ENCODE measurements at places on chromosomes 13 and 19. TPM values are rescaled to one million over a fixed set of nuclear protein-coding genes. Genes with fewer than 3 reads are reported as not detected.

GRCh38 chr19:17398902-17399527 lies 5.0 kb upstream of the CCDC194 start:
- DNase-seq: no peak

Gene SLC25A41
- total RNA-seq: 0.30 TPM

DNA sequence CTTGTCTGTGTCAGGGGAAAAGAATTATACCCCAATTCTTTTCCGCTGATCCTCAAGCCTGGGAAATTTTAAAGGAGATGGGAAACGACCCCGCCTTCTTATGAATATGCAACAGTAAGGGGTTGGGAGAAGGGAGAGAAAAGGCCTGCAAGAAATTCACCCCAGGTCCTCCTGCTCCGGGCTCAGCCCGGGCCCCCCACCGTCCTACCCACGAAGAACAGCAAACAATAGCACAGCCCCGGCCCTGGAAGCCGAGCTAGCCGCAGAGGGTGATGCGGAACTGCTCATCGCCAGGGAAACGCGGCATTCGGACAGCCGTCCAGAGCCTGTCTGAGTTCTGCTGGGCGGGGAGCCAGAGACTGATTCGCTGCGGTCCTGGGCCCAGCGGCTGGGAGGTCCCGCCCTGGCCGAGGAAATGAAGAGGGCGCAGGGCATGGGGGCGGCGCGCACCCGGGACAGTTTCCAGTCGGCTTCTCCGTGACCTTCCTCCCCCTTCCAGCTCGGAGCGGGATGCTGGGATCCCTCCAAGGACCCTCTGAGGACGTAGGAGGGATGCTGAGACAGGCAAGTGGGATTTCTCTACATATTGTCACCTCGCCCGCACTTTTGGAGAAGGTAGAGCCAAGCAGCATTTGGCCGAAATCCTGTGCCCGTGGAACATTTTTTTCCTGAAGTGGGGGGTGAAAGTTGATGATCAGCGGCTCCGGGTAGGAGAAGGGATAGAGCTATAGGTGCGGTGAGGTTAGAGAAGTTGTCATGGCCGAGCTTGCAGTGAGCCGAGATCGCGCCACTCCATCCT lies 82.3 kb upstream of the C1QTNF9B start:
- peak; percentile 75 for DNase-seq

Gene FUT1
- 2.5 TPM for total RNA-seq

- DNase-seq: peak; percentile 61
Observed at GRCh38 chr19:15453091-15453578, 3.4 kb upstream of the WIZ start.

Gene LRRC63
- total RNA-seq: not detected

DNA sequence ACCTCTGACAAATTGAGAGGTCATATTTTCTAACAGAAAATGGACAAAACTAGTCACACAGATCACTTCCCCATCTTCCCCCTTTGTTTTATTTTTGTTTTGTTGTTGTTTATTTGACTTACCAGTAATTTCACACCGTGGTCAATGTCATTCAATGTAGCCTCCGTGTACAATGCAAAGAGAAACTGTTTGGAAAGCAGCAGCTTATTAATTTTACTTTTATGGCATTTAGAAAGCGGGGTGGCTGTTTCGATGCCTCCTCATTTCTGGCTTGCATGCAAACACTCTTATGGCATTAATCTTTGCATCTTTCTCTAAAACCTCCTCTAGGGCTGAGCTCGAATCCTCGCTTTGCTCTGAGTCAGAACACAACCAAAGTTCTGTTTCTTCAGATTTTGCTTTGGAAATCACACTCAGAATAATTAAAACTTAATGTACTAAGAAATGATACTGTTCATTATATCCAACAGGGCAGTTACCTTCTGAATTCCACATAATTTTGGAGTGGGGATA lies 77.0 kb downstream of the ZNF536 start:
- no peak for DNase-seq

DNA sequence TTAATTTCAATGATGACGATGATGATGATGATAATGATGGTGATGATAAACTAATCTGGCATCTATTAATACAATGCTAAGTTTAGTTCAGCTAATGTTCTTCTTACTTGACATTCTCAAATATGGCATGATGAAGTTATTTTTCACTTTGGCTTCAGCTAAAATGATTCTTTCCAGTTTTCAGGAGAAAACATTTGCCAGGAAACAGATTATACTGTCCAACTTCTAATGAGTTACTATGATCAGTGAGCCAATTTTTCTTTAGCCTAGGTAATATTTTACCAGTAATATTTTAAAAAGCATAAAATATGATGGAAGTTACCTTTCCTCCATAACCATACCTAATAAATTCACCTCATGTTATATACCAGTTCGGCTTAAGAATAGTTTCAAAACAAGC lies 245.7 kb upstream of the CSNK1A1L start:
- DNase-seq: no peak

DNA sequence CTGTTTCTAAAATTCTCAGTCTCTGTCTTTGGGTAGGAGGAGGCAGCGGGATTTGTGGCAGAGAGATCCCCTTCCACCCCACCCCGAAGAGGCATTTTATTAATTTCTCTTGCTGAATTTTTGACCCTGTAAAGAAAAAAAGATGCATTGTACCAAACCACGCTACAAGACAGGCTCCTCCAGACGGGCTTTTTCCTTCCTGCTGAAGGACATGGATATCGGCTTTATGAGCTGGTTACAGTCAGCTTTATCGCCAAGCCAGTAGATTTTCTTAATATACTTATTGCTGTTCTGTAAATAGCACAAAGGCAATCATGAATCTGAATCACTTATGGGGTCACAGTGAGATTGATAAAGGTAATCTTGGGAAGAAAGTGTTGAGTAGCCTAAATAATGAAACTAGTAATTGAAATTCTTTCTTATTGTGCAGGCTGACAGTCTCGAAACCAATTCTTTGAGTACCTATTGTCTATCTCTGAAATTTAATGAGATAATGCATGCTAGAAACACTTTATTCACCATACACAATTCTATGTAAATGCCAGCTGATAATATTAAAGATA lies 24.5 kb downstream of the MBNL2 start:
- no peak for DNase-seq

Gene NRTN
- total RNA-seq: 14.0 TPM

Gene DLEU7
- 1.8 TPM for total RNA-seq

Gene FOXO1
- total RNA-seq: 18.3 TPM

GRCh38 chr19:45782162-45782691 lies at the start of gene DMPK:
Gene DMPK, minus strand, starts transcription at chr19:45782490. Its CDS starts 138 bp downstream, at chr19:45782352.
- DNase-seq: no peak

DNA sequence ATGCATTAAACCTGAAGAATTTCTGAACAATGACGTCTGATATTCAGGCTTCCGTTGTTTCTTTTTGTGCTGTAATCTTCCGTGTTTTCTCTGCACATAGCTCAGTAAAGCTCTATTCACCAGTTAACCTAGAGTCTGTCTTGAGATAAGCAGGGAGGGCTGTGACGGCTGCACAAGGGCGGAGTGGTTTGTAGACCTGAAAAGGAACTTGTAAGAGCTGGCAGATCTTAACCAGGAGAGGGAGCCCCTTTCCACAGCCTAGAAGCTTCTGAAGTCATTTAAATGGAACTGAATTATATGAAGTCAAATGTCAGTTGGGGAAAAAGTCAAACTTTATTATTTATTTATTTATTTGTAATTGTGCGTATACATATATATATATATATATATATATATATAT lies 27.5 kb downstream of the DPRX start:
- DNase-seq: no peak

DNA sequence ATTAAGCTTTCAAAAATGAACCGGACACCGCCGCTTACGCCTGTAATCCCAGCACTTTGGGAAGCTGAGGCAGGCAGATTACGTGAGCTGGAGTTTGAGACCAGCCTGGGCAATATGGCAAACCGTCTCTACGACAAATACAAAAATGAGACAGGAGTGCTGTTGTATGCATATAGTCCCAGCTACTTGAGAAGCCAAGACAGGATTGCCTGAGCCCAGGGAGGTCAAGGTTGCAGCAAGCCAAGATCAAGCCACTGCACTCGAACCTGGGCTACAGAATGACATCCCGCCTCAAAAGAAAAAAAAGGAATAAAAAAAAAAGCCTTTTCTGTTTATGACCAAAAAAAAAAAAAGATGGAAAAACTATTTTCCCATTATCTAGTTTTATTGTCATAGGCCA lies 96.4 kb downstream of the RBM26 start:
- DNase-seq: no peak

DNA sequence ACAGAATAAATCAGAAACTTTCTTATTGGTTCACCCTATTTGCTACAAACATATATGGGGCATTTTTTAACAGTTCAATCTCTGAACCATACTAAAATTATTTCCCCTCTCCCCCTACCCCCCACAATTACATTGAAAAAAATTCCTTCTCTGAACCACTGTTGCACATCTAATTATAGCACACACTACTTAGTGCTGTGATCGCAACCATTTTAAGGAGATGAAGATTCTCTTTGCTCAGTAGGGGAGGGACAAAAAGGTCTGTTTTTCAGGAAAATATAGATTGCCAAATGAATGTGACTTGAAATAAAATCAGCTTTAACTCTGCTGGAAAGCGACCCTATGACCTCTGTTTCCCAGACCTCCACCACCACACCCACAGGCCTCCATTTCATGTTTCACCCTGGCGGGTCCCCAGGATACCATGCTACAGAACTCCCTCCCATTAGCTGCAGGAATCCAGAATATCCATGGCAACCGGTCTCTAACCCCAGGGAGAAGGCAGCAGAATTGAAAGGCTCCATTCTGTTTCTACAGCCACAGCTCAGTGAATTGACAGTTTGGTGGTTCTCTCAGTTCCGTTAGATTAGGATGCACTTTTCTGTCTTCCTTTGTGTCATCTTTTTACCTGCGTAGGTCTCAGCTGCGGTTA lies 286.3 kb downstream of the TBC1D4 start:
- no peak for DNase-seq

DNA sequence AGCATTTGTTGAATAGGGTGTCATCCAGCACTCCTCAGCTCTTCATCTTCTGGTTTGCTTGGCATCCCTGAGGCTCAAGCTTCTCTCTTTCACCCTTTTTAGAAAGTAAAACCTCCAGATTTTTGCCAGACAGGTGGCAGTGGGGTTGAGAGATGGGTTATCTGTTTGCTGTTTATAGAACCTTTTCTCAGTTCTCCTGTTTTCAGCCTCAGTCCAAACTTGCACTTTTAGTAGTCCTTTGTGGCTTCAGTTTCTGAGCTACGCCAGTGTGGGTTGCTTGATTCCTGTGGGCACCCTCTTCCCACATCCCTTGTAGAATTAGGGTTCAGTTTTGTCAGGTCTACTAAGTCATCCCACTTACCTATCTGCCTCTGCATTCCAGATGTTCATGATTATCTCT lies 147.9 kb downstream of the PAN3 start:
- DNase-seq: no peak

DNA sequence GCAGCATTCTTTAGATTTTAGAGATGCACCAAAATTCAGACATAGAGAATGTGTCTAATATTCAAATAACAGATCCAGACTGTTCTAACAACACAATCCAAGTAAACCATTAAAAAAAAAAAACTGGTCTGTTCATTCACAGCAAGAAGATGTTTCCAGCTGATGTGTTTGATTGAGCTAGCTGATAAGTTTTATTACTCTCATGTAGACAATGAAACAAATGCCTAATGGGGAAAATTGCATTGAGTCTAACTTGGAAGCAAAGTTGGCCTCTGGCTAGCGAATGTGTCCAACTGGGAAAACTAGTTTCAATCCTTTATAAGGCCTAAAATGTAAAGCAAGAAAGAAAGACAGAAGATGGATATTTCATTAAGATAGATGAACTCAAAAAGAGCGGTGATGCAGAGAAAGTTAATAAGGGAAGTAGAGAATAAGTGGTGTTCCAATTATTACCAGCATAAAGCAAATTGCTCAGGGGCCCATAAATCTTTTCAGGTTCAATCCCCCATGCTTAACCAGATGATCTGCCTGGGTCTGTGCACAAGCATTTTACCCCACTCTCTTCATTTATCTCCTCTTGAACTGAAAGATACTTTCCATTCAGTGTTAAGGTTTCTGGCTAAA lies 54.2 kb downstream of the PCDH9 start:
- DNase-seq: no peak

DNA sequence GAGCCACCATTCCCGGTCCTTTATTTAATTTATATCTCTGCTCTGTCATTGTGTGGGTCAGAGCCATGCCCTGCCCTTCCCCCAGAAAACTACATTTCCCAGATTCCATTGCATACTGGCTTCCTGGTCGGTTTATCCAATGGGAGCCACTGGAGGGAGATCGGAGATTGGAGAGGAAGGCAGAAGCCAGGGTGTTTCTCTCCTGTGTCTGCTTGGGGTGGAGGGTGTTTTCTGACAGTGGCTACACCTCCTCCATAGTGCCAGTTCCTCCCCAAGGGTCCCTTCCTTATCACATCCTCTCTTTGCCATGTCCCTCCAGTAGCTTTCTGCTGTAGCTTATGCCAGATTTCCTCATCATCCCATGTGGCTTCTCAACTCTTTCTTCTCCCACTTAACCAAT lies 19.0 kb downstream of the OLFM2 start:
- DNase-seq: peak; percentile 33

Gene APLP1
- total RNA-seq: 1.0 TPM

Gene PEAK3
- total RNA-seq: 1.2 TPM

- no peak for DNase-seq
Observed at GRCh38 chr13:101115762-101116171, 300.5 kb downstream of the NALCN start.

DNA sequence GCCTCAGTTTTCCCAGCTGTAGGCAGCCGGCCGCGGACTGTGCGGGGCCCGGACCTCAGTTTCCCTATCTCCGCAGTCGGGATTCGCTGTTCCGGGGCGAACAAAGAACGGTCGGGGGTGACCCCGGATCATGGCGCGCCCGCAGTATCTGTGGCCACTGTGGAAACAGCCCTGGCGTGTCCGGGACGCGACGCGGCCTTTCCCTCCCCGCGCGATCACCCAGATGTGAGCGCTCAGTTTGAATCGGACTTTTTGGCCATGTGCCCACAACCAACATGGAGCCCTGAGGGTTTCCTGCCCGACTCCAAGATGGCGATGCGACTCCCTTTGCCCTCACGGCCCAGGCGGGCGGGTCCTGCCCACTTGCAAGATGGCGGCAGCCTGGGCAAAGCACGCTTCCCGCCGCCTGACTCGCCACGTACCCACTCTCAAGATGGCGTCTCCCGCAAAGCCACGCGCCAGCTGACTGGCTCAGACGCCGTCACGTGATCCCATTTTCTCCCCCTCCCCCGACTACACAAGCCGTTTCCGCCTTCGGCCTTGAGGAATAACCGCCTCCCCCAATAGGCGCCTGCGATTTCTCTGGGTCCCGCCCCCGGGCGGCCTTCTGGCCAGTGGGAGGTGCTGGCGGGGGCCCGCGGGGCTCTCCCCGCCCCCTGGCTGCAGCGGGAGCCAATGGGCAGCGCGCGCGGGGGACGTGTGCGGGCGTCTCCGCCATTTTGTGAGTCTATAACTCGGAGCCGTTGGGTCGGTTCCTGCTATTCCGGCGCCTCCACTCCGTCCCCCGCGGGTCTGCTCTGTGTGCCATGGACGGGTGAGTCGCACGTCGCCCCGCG lies at the start of gene PTBP1:
PTBP1 (plus strand) TSS at position 761 of the 836 bp plus-strand sequence; CDS start at position 807, 46 bp downstream.
- DNase-seq: peak; percentile 100

Gene PRR36
- 5.2 TPM for total RNA-seq
